Kidney glomerular epithelial cell (primary cell): ENCODE measurements at places on chromosomes 4 and X.

DNA sequence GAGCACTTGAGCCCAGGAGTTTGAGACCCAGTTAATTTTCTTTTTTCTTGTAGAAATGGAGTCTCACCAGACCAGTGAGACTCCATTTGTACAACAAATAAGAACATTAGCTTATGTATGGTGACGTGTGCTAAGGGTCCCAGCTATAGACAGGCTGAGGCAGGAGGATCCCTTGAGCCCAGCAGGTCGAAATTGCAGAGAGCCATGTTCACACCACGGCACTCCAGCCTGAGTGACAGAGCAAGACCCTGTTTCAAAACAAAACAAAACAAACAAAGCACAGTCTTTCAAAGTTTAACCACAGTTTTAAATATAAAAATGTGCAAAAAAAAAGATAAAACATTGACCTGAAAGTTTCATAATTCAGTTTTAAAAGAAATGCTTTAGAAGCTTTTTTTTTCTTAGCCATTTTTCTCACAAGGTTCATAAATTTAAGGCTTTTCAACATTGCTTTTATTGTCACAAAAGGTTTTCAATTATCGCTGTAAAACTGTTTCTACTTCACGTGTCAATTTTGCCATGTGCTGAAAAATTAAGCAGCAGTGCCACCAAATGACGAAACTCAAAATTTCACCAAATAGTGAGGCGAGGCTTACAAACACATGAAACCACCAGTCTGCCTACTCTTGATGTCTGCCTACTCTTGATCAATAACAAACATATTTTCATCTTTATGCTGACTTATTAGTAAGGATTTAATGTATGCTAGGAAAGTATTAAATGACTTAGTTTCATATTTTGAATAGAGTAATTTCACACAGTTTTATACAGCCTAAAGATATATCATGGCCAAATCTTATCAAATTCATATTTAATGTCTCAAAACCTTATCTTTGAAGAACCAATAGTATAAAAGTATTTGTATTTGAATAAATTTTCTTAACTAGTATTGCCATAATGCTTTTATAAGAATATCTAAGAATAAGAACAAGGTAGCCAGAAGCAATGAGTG is 126.3 kb downstream of the NEK1 start:
- peak; percentile 23 for DNase-seq

DNA sequence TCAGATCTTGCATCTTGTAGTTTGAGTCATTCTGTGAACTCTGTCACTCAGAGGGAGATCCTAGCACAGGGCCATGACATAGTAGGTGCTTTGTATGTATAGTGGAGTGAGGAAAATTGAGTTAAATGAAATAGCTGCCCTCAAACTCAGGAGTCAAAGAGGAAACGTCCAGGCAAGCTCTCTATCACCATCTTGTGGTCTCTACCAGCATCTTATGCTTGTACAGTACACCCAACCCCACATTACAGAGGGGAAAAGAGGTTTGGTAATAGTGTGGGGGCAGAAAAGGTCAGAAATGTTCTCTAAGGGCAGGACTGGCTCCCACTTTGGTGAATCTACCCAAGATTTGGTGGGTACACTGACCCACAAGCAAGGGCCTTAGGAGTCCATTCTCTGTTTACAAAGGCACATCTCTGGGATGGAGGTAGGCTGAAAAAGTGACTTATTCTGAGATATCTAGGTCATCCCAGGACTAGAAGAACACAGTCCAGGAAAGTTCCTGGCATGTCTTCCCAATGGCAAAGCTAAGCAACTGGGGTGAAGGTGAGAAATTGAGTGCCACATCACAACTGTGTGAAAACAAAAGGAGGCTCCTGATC is 131.8 kb downstream of the OR13H1 start:
- DNase-seq, result no peak

GRCh38 chrX:27917713-27918500 is 63.3 kb downstream of the DCAF8L1 start:
- no peak for DNase-seq

GRCh38 chrX:41705680-41706374 is 17.1 kb downstream of the GPR34 start:
- no peak for DNase-seq

- DNase-seq, result no peak
Observed at GRCh38 chr4:20529691-20530090, 170.6 kb upstream of the PACRGL start.

GRCh38 chrX:129934952-129935351 is 29.0 kb downstream of the UTP14A start:
- DNase-seq, result no peak
